ENCODE measurements at places on chromosomes 16 and 17. TPM values are rescaled to one million over a fixed set of nuclear protein-coding genes. Genes with fewer than 3 reads are reported as not detected.

DNA sequence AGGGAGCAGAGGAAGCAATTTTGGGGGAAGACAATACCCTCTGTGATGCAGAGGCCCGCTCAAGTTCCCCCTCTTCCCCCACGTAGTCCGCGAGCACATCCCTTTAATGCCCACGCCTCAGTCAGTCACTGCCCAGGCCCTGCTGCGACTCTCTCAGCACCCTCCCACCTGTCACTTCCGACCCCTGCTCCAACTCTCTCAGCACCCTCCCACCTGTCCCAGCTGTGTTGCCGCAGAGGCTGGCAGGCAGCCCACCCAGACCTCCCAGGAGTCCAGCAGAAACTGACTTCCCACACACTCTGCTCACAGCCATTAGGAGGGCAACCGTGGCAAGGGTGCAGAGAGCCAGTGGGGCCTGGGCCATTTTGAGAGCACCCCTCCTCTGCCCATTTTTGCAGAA, 92.7 kb downstream of the WSCD1 start:
- H3K27ac ChIP-seq: no peak overlapping the region
- H3K4me3 ChIP-seq: no peak overlapping the region
- DNase-seq: no peak
- H3K4me1 ChIP-seq: no peaks in the 10 kb centered on the region
- H3K36me3 ChIP-seq: no peaks in the 10 kb centered on the region

DNA sequence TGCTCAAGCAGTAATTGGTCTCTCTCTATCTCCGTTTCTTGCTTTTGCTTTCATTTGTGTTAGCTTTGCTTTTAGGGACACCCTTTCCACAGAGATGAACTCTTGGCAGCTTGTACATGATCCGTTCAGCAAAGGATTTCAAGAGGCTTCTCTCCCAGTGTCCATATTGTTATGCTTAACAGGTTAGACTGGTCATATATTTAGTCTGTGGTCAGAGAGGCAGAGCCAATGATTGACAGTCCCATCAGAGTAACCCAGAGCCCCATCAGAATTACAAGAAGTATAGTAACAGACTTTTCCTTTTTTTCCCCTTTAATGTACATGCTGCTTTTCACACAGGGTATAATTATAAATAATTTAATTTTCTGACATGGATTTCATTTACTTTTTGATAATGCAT, 34.4 kb downstream of the GDPD1 start:
- H3K4me3 ChIP-seq: no peak overlapping the region
- no peaks in the 10 kb centered on the region for H3K4me1 ChIP-seq
- DNase-seq: no peak
- H3K36me3 ChIP-seq: no peaks in the 10 kb centered on the region
- no peaks in the 10 kb centered on the region for H3K27me3 ChIP-seq
- H3K27ac ChIP-seq: no peak overlapping the region

DNA sequence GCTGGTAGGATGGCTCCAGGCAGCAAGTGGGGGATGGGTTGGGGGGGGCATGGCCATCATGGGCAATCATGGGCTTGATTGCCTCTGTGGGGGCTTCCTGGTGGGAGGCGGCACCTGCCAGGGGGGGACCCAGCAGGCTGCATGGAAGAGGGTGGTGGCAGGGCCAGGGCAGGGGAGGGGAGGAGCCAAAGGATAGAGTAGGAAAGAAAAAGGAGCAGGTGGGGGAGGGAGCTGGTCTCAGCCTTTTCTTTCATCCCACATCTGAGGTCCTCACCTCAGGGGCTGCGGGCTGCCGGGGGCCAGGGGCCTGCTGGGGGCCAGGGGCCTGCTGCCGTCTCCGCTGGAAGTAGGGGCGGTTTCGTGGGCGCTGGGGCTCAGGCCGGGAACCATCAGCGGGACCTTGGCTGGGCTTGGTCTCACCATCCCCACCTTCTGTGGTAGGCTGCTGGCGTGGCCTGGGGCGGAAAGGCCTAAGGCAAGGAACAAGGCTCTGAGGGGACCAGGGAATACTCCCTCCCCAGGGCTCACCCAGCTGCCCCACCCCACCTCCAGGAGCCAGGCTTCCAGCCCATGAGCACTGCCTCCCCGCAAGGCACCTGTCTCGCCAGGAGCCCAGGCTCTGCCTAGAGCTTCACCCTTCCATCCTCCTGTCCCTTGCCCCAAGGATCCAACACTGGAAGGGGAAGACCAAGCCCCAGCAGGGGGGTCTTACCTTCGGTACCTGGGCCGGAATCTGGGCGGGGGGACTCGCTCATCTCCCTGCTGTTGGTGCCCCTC, 5.0 kb downstream of the YBX2 start:
- H3K4me1 ChIP-seq: peaks cover 4% of the 10 kb centered on the region
- H3K27ac ChIP-seq: no peak overlapping the region
- no peak overlapping the region for H3K4me3 ChIP-seq
- no peaks in the 10 kb centered on the region for H3K36me3 ChIP-seq
- no peak for DNase-seq
- H3K27me3 ChIP-seq: no peaks in the 10 kb centered on the region

- H3K4me1 ChIP-seq: peaks cover 2% of the 10 kb centered on the region
- no peaks in the 10 kb centered on the region for H3K27me3 ChIP-seq
- H3K27ac ChIP-seq: no peak overlapping the region
- no peaks in the 10 kb centered on the region for H3K36me3 ChIP-seq
- no peak for DNase-seq
- H3K4me3 ChIP-seq: no peak overlapping the region
Observed at GRCh38 chr16:4962716-4963115, 4.6 kb downstream of the SEC14L5 start.

GRCh38 chr16:24876231-24876630, 30.5 kb downstream of the SLC5A11 start:
- H3K36me3 ChIP-seq: no peaks in the 10 kb centered on the region
- no peaks in the 10 kb centered on the region for H3K4me1 ChIP-seq
- H3K27me3 ChIP-seq: no peaks in the 10 kb centered on the region
- no peak for DNase-seq
- H3K4me3 ChIP-seq: no peak overlapping the region
- no peak overlapping the region for H3K27ac ChIP-seq

DNA sequence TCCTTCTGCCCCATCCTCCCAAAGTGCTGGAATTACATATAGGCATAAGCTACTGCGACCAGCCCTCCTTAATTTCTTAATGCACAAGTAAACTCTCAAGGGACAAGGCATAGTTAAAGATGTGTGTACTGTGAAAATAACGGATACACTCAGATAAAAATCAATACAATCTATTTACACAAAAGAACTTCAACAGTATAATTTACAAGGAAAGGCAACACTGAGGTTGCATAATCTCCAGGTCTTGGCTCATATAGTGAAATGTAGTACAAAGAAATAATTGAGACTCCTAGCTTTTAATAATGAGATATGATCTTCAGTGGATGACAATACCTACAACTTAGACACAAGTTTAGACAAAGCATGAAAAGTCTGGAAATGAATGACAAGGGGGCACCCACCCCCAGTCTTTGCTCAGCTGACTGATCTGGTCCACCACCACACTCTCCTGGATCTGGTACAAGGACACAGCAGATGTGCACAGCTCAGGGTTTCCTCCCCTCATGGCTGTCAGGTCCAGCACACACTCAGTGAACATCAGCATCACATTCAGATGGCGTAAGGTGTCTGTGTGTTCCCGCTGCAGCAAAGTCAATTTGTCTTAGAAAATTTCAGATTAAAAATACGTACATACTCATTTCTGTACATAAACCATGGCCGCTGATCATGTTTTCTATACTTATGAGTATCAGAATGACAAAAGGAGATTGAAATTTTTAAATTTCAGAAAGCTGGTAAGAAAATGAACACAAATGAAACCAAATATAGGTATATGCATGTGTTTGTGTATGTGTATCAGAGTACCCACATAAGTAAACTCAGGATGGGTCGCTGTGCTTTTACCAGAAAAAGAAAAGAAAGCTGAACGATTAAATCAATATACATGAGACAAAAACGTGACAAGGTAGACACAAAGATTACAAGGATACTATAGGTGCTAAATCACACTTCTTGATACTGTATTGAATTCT, 33.7 kb upstream of the ALDH3A1 start:
- no peak overlapping the region for H3K4me3 ChIP-seq
- H3K36me3 ChIP-seq: no peaks in the 10 kb centered on the region
- H3K27ac ChIP-seq: no peak overlapping the region

DNA sequence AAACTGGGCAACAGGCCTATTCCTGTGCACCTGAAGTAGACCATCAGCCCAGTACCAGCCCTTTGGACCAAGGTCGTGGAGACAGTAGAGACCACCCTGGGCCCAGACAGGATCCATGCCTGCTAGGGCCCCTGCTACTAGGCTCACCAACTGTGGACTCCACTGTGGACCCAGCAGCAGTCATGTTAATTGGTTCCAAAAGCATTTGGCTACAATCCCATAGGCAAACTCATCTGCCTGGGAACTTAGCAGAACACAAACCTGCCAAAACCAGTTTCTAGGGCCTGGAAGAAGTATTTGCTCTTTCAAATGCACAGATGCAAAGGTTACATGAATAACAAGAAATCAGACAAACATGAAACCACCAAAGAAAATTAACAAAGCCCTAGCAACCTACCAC, 53.1 kb downstream of the ACSM2A start:
- no peaks in the 10 kb centered on the region for H3K27me3 ChIP-seq
- no peaks in the 10 kb centered on the region for H3K36me3 ChIP-seq
- H3K4me1 ChIP-seq: peaks cover 4% of the 10 kb centered on the region
- peak; percentile 7 for DNase-seq

The CD300LB gene
- 0.80 TPM for total RNA-seq

DNA sequence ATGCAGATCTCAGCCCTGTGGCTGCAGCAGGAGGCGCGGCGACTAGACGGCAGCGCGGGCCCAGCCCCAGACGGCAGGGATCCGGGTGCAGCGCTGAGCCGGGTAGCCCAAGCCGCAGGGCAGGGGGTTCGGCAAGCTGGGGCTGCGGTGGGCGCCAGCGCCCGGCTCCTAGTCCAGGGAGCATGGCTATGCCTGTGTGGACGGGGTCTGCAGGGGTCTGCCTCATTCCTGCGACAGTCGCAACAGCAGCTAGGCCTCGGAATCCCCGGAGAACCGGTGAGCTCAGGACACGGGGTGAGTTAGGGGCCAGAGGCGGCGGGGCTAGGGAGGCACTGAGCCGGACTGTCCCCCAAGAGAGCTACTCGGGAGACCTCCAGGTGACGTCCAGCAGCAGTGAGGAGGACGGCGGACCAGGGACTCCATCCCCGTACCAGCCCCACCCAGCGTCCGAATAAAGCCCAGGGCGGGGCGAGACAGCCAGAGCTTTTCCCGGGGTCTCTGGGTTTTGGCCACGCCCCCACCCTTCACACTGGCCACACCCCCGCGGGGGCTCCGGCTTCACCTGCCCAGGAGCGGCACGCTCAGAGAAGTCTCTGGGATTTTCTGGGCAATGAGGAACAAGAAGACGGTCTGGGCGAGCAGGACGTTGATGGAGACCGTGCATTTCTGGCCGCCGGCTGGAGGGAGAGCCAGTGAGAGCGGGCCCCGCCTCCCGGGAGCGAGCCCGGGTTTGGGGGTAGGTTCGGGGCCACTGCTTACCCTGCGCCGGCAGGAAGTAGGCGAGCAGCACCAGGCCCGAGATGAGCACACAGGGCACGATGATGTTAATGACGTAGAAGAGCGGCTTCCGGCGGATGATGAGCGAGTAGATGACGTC, 1.1 kb downstream of the C17orf107 start:
- DNase-seq: no peak
- H3K4me1 ChIP-seq: peaks cover 3% of the 10 kb centered on the region
- no peaks in the 10 kb centered on the region for H3K36me3 ChIP-seq
- no peaks in the 10 kb centered on the region for H3K27me3 ChIP-seq

All from prostate gland (tissue), 2 donors.